ENCODE measurements at places on chromosomes 1 and 21.

GRCh38 chr21:26471099-26471471 is 102.0 kb downstream of the CYYR1 start:
- no peak for DNase-seq

DNA sequence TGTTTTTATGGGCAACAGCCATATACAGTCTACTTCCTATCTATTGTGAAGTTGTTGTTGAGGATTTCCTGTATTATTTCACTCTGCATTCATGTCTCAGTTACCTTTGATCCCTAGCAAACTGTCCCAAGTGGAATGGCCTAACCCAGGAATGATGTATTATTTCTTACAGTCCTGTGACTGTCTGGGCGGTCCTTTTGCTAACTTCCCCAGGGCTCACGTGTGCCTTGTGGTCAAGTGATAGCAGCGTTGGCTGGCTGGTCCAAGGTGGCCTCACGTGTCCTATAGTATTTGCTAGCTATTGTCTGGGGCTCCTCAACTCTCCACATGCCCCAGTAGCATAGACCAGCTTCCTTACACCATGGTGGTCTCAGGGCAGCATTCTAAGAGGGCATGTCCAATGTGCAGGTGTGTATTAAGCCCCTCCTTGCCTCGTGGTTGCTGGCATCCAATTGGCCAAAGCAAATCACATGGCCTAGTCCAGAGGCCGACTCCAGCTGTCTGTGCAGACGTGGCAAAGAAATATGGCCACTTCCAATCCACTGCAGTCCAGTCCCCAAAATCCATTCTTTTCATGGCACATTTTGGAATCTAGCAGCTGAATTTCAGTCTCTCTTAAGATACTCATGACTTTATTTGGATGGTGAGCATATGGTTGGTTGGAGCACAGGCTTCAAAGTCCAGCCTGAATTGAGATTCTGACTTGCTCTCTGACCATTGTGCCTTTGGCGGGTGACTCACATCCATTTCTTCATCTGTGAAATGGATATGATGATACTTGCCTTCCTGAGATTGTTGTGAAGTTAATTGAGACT is 94.1 kb downstream of the GALNT2 start:
- DNase-seq: no peak

DNA sequence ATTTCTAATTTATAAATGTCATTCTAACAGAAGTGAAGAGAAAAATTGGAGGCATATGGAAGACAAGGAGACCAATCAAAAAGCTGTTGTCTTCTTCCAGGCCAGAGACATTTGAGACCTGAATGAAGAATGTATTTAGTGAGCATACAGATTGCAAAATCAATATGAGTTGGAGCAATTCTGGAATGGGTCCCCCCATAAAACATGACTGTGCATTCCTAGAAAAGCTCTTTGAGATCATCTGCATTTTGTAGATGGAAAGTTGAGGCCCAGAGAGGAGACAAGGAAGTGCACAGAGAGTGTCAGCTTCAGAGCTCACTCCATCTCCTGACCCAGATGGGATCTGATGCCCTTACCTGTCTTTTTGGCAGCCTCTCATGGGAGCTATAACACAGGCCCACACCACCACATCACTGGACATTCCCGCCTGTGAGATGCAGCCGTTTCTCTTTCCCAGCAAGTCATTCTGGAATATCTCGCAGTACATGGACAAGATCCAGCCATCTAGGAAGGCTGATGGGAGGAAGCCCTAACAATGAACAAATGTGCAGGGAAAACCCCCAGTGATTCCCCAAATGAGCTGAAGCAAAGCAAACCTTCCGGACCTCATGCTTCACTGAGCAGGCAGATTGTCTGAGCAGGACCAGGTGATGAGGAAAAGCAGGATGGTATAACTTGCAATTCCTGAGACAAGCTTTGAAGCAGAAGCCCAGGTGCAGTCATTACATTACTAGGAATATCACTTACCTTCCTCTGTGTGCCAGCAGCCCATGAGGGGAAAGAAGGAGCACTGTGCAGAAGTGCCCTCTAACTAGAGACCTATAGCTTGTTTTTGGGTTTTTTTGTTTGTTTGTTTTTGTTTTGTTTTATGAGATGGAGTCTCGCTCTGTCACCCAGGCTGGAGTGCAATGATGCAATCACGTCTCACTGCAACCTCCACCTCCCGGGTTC is 445.6 kb downstream of the PLPP3 start:
- DNase-seq: no peak

DNA sequence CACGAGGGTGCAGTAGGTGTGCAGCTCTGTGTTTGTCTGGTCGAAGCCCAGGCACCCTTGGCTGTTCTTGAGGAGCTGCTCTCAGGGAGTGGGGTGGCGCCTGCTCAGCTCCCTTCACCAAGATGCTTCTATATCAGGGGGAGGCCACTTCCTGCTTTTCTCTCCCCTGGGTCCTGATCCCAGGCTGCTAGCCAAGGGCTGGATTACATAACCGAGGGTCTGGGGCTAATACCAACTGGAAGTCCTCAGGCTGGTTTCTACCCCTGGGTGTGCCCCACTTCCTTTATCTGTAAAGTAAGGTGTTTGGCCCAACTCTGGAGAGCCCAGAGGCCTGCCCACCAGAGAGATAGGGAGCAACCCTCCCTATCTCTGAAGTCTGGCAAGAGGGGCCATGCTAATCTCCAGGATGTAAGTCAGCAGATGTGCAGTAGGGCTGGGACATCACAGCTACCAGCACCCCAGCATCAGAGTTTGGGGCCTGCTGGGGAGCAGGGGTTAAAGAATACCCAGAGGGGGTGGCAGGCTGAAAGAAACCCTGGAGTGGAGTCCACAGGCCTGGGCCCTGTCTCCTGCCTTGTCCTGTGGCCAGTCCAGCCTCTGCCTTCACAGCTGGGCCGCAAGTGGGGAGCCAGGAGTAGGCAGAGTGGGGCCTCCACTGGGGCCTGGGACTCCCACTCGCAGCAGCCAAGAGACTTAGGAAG is 2.1 kb downstream of the SELENBP1 start:
- DNase-seq: no peak

GRCh38 chr1:61839679-61840078 is 97.4 kb downstream of the PATJ start:
- DNase-seq: no peak

GRCh38 chr1:218878369-218878768 is 295.3 kb upstream of the LYPLAL1 start:
- no peak for DNase-seq

- DNase-seq: no peak
These were observed 533.3 kb upstream of the CXADR start for GRCh38 chr21:16979574-16979973.

DNA sequence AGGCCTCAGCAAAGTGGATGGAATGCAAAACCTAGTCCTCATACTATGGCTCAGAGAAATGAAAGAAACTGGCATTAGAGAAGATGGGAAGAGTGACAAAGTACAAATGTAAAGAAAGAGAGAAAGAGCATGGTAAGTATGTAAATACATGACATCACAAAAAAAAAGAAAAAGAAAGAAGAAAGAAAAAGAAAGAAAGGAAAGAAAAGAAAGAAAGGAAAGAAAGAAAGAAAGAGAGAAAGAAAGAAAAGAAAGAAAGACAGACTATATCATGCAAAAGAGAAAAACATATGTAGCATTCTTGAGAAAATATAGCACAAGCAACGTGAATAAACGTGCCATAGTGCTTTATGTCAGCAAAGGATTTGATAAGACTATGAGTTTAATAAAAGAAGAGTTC is 76.1 kb upstream of the CACHD1 start:
- DNase-seq: no peak

DNA sequence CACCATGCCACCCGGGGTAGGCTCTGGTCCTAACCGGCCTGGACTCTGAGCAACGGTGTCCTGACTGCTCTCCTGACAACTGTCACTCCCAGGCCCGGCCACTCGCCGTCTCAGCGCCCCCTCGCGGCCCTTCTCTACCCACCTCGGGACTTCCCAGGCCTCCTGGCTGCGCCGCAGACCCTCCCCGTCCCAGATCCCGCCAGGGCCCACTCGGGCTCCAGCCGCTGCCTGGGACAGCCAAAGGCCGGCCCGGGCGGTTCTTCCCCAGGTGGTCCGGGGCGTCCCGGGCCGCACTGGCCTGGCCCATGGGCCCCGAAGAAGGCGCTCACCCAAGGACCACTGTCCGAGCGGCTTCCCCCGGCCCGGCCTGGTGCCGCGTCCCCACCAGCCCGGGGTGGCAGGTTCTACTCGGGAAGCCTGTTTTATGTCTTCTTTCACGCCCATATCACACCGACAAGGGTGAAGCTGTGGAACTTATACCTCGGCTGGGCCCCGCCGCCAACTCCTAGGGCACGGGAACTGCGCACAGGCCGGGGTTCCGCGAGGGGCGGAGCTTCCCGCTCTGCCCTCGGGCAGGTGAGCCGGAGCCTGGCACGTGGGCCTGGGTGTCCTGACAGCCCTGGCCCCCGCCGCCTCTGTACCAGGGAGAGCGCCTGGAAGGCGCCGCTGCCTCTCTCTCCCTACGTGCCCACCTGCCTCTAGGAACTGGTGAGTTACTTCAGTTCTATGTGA is 138.3 kb downstream of the TTLL7 start:
- DNase-seq: peak; percentile 44
